SK-N-SH (cell line): ENCODE measurements at places on chromosomes 11 and 22. TPM values are rescaled to one million over a fixed set of nuclear protein-coding genes. Genes with fewer than 3 reads are reported as not detected.

DNA sequence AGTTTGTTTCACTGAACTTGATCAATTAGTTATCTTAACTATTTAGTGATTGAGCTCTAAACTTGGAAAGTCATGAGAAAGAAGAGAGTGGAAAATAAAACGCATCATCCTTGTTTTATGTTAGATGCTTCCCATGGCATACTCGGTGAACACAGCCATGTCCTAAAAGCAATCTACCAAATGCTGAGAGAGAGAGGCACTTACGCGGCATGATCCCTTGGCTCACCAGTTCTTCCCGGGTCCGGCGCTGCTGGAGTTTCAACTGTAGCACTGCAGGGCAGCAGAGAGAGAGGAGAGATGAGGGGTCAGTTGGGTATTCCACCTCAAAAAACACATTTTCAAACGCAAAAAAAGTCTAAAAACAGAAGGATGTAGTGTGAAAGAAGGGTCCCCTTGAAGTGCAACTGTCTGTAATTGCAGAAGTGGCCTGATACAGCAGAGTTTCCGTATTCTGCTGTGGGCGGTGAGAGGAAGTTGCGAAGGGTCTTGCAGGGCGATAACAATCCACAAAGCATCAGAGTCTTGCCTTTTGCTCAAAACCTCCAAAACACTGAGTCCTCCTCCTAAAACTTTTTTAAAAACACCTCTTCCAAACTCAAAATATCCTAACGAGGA, 92.7 kb downstream of the SGSM3 start:
- no peak overlapping the region for H3K27ac ChIP-seq
- no peaks in the 10 kb centered on the region for H3K27me3 ChIP-seq
- H3K4me3 ChIP-seq, result no peak overlapping the region
- H3K36me3 ChIP-seq, result peaks cover 4% of the 10 kb centered on the region
- H3K4me1 ChIP-seq, result no peaks in the 10 kb centered on the region

DNA sequence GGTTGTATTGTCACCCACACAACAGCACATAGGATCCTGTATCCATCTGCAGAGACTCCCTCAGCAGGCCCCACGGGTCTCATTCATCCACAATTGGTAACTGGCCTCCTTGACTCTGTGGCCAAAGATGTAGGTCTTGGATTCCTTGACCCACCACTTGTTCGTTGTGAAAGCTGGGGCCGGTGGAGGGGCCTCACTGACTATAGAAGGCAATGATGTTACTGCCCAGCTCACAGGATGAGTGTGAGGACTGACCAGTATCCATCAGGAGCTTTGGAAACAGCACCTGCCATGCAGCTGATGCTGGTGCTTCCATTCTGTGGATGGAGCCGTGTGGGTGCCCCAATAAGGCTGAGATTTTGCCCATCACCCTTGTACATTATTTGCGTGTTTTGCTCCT, 615.7 kb downstream of the BRD1 start:
- H3K27me3 ChIP-seq, result no peaks in the 10 kb centered on the region
- H3K4me3 ChIP-seq, result no peak overlapping the region
- DNase-seq, result no peak
- no peak overlapping the region for H3K27ac ChIP-seq

GRCh38 chr11:111360150-111361043, 18.7 kb downstream of the POU2AF1 start:
- H3K4me1 ChIP-seq, result no peaks in the 10 kb centered on the region; the same call in 1 of the 2 replicates
- DNase-seq, result no peak
- no peak overlapping the region for H3K27ac ChIP-seq
- no peaks in the 10 kb centered on the region for H3K36me3 ChIP-seq
- H3K27me3 ChIP-seq, result no peaks in the 10 kb centered on the region; the same call in 1 of the 2 replicates

DNA sequence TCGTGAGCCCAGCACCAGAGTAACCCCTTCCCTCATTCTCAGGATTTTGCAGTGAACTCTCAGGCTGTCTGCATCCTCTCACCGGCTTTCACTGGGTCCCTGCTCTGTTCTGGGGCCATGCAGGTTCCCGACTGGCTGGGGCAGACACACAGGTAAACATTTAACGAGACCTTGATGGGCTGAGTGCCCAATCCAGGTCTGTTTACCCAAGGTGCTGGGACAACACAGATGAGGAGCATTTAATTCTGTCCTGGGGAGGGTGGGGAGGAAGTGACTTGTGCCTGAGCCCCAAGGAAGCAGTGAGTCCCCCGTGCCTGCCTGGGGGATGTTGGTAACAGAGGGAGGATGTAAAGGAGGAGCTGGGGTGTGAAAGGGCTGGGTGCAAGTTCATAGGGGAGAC, 4.4 kb downstream of the BIK start:
- no peaks in the 10 kb centered on the region for H3K27me3 ChIP-seq
- no peak overlapping the region for H3K4me3 ChIP-seq
- no peak overlapping the region for H3K27ac ChIP-seq
- no peak for DNase-seq
- no peaks in the 10 kb centered on the region for H3K36me3 ChIP-seq

GRCh38 chr11:130827451-130828377, 88.6 kb downstream of the SNX19 start:
- no peaks in the 10 kb centered on the region for H3K36me3 ChIP-seq
- H3K27me3 ChIP-seq, result no peaks in the 10 kb centered on the region
- no peak overlapping the region for H3K4me3 ChIP-seq
- DNase-seq, result peak; percentile 53
- H3K4me1 ChIP-seq, result peaks cover 8% of the 10 kb centered on the region

- no peak overlapping the region for H3K27ac ChIP-seq
- peaks cover 60% of the 10 kb centered on the region for H3K36me3 ChIP-seq
- DNase-seq, result no peak
- no peaks in the 10 kb centered on the region for H3K27me3 ChIP-seq
These were observed 21.8 kb downstream of the DCUN1D5 start for GRCh38 chr11:103070142-103070541.

- H3K4me3 ChIP-seq, result no peak overlapping the region
- H3K27ac ChIP-seq, result peak overlapping the region; percentile 76
- peak; percentile 79 for DNase-seq
- no peaks in the 10 kb centered on the region for H3K27me3 ChIP-seq
These were observed 89.8 kb downstream of the MORC2 start for GRCh38 chr22:30878516-30879414.

DNA sequence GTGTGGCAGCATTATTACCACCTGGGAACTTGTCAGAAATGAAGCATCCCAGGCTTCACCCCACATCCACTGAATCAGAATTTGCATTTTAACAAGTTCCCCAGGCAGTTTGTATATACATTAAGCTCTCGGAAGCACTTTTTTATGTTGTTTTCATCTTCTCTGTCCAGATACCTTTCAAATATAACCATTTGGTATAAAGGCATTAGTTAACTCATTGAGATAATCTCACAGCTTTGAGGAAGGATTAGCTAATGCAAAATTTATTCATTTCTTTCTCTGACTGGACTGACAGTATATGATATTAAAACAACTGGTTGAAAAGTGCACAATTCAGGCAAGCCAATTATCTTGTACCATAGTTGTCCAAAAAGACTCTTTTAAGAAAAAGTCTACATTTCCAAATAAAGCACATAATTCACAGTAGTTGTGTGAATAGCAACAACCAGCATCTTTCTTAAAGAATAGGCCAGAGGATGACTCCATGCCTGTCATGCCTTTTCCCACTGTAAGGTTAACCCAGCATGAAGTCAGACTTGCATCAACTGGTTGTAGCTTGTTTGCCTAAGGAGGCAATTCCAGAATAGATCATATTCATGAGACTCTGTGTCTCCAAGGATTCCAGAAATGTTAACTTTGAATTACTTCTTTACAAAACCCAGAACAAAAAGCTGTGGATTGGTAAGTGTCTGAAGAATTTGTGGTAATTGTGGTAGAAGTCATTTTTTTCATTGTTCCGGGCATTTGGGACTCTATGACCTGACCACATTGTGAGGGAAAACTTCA, 254.3 kb upstream of the SESN3 start:
- H3K4me3 ChIP-seq, result no peak overlapping the region
- H3K4me1 ChIP-seq, result peaks cover 3% of the 10 kb centered on the region; the same call in 1 of the 2 replicates
- no peak overlapping the region for H3K27ac ChIP-seq

ACER3 gene
- polyA plus RNA-seq, result 5.4 and 6.3 TPM in 2 replicates

GPR83 gene
- 0.02 TPM in 2 replicates for polyA plus RNA-seq

FOSL1 gene
- 17.9 and 30.1 TPM in 2 replicates for polyA plus RNA-seq

MMP27 gene
- not detected in 2 replicates for polyA plus RNA-seq
